Trophoblast cell (in vitro differentiated cells and primary cell): ENCODE measurements at places on chromosomes 12 and 14.

DNA sequence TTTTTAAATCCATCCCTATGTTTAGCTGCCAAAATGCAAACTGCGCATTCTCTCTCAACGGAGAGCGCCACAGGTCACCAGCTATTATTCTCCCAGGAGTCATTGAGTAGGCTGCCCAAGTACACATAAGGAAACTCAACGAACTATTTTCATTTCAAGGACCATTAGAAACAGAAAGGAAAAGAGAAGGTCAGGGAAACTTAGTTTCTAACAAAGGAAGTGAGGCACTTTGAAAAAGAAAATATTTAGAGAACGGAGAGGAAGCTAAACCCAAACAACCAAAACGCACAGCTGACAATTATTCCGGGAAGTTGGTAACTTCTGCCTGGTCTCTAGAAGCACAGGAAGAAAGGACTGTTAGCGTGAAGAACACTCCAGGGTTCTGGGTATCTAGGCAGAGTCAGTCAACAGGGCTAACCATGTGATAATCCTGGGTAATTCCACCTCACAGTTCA, 23.5 kb downstream of the GPHB5 start:
- no peak overlapping the region for H3K4me3 ChIP-seq
- no peaks in the 10 kb centered on the region for H3K27me3 ChIP-seq
- no peak for DNase-seq
- H3K27ac ChIP-seq: no peak overlapping the region
- peaks cover 3% of the 10 kb centered on the region for H3K4me1 ChIP-seq
- H3K36me3 ChIP-seq: no peaks in the 10 kb centered on the region

- H3K27ac ChIP-seq: no peak overlapping the region
- no peaks in the 10 kb centered on the region for H3K27me3 ChIP-seq
- no peaks in the 10 kb centered on the region for H3K36me3 ChIP-seq
Measured at GRCh38 chr12:124157406-124157805, 137.5 kb upstream of the RFLNA start.

DNA sequence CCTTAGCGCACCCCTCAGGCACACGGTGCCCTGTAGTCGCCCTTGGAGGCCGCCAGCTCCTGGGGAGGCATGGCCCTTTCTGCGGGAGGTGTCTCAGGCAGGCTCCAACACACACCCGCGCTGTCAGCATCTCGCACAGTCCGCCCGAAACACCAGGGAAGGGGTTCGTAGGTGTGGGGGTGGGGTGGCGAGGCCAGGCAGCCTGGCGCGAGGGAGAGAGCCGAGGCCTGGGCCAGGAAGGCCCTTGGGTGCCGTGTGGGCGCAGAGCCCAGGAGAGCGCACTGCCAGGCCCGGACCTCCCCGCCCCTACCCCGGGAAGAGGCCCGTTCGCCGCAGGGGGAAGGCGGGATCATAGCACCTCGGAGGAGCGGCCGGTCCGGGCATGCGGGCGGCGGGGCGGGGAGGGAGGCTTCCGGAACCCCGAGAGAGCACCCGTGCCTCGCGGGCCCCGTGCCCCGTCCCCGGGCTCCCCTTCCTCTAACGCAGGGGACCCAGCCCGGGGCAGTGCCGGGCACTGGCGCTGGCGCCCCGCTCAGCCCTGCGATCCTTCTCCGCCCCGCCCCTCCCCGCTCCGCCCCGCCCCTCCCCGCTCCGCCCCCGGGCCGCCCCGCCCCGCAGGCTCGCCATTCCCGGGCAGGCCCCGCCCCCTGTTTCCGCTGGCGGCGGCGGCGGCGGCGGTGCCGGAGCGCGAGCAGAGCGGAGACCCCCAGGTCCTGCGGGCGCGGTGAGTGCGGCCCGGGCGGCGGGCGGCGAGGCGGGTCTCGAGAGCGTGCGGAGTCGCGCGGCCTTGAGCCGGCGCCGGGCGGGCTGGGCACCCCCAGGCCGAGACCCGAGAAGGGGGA, at the start of gene TSPAN9:
Gene TSPAN9 (plus strand): TSS at position 650 of the 842 bp plus-strand sequence. CDS start 123,815 bp downstream, outside the sequence.
- H3K36me3 ChIP-seq: no peaks in the 10 kb centered on the region
- peak within 1 kb of the TSS; percentile 82 for H3K4me3 ChIP-seq
- H3K4me1 ChIP-seq: peaks cover 2% of the 10 kb centered on the region
- no peaks in the 10 kb centered on the region for H3K27me3 ChIP-seq
- H3K27ac ChIP-seq: no peak within 1 kb of the TSS
- DNase-seq: peak; percentile 81

DNA sequence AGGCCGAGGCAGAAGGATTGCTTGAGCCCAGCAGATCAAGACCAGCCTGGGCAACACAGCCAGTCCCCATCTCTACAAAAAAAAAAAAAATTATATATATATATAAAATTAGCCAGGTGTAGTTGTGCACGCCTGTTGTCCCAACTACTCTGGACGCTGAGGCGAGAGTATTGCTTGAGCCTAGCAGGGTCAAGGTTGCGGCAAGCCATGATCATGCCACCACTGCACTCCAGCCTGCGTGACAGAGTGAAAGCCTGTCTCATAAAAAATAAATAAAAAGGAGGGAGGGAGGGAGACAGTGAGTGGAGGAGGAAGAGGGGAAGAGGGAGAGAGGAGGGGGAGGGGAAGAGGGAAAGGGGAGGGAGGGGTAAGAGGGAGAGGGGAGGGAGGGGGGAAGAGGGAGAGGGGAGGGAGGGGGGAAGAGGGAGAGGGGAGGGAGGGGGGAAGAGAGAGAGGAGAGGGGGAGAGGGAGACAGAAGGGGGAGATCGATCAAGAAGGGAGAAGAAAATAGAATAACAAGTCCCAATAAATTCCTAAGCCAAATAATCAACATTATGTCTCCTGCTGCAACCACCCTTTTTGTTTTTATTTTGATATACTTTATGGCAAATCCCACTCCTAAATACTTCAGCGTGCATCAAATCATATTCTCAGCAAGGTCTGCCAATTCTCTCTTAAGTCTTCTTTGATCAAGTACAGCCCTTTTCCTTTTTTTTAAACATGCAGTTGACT, 163.9 kb downstream of the MED13L start:
- no peaks in the 10 kb centered on the region for H3K27me3 ChIP-seq
- no peak overlapping the region for H3K27ac ChIP-seq
- no peak for DNase-seq
- no peak overlapping the region for H3K4me3 ChIP-seq
- H3K36me3 ChIP-seq: no peaks in the 10 kb centered on the region

DNA sequence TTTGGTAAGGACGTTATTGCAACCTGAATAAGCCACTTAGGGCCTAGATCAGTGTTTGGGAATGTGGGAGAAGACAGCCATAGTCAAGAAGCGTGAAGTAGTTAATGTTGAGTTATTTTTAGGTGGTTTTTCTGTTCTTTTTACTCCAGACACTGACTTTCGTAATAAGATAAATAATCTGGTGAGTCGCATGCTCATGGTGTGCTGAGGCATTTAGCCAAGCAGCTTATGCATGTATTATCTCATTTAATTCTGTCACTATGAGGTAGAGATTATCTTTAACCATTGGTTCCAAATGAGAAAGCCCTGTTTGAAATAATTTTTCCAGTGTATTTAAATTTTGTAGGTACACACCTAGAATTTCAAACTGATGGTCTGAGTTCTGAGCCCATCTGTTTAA, 67.3 kb downstream of the RCOR1 start:
- no peaks in the 10 kb centered on the region for H3K27me3 ChIP-seq
- no peak overlapping the region for H3K4me3 ChIP-seq
- no peaks in the 10 kb centered on the region for H3K36me3 ChIP-seq

- peaks cover 4% of the 10 kb centered on the region for H3K27me3 ChIP-seq
- DNase-seq: no peak
- no peak overlapping the region for H3K27ac ChIP-seq
Measured at GRCh38 chr12:95784286-95784685, 6.3 kb downstream of the NTN4 start.

DNA sequence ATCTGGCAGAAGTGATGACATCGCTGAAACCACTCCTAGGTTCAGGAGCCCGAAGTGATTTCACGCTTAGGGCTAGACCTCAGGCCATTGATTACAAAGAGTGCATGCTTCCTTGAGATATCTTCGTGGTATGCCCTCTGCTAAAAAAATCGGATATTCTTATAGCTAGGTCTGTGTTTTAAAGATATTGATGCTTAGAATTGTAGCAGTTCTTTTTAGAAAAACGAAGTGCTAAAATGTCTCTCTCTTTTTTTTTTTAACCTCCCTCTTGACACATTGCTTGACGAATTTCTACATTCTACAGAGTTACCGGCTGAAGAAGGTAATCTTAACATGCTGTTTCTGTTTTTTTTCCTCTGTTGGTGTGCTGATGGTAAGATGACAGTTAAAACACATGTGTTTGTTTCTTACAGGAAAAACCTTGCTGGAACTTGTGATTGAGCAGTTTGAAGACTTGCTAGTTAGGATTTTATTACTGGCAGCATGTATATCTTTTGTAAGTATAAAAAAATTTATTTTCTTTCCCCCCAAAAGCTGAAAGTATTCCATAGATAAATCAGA, 1.3 kb downstream of the ATP2A2 start:
- H3K4me3 ChIP-seq: peak overlapping the region; percentile 99
- DNase-seq: peak; percentile 88
- H3K36me3 ChIP-seq: peaks cover under 1% of the 10 kb centered on the region
- H3K4me1 ChIP-seq: no peaks in the 10 kb centered on the region
- H3K27ac ChIP-seq: peak overlapping the region; percentile 90
- H3K27me3 ChIP-seq: no peaks in the 10 kb centered on the region

GRCh38 chr14:96574171-96574632, 72.0 kb downstream of the PAPOLA start:
- H3K27ac ChIP-seq: no peak overlapping the region
- peaks cover 5% of the 10 kb centered on the region for H3K4me1 ChIP-seq
- H3K36me3 ChIP-seq: peaks cover 9% of the 10 kb centered on the region
- H3K4me3 ChIP-seq: no peak overlapping the region

DNA sequence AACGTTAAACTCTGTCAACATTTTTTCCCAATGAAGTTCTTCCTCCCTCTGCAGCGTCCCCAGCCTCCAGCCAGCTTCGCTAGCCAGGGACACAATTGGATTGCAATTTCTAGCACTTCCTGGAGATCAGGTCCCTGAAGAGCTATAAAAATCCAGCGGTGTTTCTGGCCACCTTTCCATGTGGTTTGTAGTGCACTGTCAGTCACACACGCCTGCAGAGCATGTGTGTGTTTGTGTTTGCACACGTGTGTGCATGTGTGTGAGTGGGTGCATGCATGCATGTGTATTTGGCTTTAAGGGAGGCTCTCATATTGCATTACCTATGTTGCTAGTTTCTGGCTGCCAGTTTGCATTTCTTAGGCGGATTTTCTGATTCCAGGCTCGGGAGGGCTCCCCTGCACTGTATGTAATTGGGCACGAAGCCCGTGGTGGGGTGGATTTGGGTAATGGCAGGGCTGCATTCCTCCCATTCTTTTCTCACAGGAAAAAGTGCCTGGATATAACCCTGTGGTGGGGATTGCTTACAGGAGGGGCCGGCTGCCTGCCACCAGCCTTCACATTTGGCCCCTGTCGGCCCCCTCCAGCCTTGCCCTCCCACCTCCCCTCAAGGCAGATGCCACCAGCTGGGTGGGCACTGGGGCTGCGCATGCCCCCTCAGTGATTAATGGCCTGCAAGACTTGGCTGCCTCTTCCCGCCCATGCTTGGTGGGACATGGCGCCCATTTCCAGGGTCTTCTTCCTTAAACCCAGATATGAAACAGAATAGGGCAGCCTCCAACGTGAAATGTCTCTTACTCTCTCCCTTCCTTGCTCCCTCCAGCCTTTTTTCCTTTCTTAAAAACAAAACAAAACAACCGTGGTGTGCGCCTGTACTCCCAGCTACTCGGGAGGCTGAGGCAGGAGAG, 74.0 kb downstream of the TSPAN9 start:
- H3K4me3 ChIP-seq: no peak overlapping the region
- peak overlapping the region; percentile 23 for H3K27ac ChIP-seq
- no peaks in the 10 kb centered on the region for H3K36me3 ChIP-seq
- peaks cover 21% of the 10 kb centered on the region for H3K4me1 ChIP-seq
- no peaks in the 10 kb centered on the region for H3K27me3 ChIP-seq
- no peak for DNase-seq

DNA sequence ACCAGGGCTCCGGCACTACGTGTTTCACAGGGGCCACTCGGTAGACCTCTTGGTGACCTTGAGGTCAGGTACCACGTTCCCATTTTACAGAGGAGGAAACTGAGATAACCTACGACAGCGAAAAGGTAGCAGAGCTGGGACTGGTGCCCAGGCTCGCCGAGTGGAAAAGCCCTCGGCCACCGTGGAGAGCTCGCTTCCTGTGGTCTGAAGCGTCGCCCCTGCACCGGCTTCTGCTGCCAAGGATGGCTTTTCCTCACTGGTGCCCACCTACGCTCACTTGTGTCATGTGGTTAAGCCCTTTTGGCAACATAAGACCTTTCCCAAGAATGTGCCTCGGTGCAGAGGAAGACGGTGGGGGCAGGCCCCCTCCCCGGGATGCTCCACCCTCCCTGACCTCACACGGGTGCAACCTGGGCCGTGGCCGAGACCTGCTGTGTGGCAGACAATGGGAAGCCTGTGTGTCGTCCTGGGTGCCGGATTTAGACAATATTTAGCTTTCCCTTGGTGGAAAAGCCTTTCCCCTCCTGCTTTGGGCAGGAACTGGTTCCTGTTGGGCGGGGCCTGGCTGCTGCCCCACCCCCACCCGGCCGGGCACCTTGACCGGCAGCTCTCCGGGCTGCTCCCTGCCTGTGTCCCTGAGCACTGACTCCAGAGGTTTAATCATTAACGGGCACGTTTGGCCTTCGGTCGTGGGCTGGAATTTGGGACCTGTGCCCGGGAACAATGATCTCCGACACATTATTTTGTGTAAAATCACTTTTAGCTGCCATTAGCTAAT, 32.4 kb upstream of the PPP1R13B start:
- H3K36me3 ChIP-seq: no peaks in the 10 kb centered on the region
- H3K4me1 ChIP-seq: no peaks in the 10 kb centered on the region
- H3K27ac ChIP-seq: no peak overlapping the region
- H3K4me3 ChIP-seq: no peak overlapping the region

- no peak overlapping the region for H3K27ac ChIP-seq
- no peaks in the 10 kb centered on the region for H3K4me1 ChIP-seq
- H3K27me3 ChIP-seq: no peaks in the 10 kb centered on the region
- DNase-seq: no peak
Measured at GRCh38 chr12:39866135-39866534, 239.7 kb downstream of the SLC2A13 start.

DNA sequence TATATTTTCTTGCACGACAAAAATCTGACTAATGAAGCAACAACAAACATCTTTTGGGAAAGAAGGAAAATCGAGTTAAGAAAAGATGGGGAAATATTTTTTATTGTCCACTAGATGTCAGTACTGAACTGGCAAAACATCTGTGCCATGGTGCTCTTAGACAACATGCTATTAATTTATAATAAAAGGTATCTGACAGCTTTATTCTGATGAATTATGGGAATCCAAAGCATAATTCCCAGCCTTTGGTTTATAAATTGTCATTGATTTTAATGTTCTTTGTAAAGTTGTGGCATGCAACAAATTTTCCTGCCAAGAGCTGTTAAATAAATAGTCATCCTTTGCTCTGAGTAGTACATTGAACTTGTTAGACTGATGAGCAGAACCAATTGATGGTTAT, 231.2 kb downstream of the ETNK1 start:
- no peaks in the 10 kb centered on the region for H3K4me1 ChIP-seq
- no peak overlapping the region for H3K27ac ChIP-seq
- DNase-seq: peak; percentile 55
- H3K4me3 ChIP-seq: no peak overlapping the region
- H3K36me3 ChIP-seq: no peaks in the 10 kb centered on the region

DNA sequence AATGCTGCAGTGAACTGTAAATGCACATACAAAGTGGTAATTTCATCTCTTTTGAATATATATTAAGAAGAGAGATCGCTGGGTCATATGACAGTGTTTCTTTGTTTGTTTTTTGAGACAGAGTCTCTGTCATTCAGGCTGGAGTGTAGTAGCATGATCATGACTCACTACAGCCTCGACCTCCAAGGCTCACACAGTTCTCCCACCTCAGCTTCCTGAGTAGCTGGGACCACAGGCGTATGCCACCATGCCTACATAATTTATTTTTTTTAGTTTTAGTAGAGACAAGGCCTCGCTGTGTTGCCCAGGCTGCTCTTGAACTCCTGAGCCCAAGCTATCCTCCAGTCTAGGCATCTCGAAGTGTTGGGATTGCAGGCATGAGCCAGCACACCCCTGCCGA, 62.4 kb upstream of the ACSS3 start:
- DNase-seq: no peak
- no peaks in the 10 kb centered on the region for H3K27me3 ChIP-seq
- no peaks in the 10 kb centered on the region for H3K4me1 ChIP-seq
